Amniotic stem cell (primary cell): ENCODE measurements at places on chromosomes 1 and 21.

DNA sequence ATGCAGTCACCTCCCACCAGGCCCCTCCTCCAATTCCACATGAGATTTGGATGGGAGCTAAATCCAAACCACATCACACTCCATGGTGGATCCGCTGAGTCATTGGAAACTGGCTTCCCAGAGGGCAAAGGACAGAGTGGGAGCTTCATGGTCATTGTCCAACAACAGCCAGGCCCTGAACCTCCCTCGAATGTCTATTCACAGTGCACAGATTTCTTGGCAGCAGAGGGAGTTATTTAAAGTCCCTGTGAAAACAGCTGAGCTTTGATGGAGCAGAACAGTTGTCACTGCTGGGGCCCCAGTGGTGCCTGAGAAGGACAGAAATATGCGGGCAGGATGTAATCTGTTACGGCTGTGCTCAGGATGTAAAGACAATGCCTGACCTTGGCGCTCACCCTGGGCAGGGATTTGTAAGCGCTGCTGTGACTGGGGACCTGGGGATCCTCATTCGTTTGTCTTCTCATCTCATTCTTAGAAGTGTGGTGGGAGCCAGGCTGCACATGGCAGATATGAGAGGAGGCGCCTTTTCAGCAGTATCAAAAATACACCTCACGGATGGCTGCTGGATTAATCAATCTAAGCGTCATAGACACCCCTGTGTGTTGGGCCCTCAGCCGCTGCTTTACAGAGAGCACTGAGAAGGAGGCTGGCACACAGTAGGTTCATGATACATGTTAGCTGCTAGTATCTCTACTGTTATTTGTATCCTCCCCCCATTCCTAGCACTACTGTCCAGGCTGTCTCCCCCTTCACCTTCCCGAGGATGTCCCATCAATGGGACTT, 439.4 kb downstream of the PTPRU start:
- DNase-seq: no peak

- no peak for DNase-seq
These were observed 54.7 kb upstream of the CNN3 start for GRCh38 chr1:94981575-94981973.

DNA sequence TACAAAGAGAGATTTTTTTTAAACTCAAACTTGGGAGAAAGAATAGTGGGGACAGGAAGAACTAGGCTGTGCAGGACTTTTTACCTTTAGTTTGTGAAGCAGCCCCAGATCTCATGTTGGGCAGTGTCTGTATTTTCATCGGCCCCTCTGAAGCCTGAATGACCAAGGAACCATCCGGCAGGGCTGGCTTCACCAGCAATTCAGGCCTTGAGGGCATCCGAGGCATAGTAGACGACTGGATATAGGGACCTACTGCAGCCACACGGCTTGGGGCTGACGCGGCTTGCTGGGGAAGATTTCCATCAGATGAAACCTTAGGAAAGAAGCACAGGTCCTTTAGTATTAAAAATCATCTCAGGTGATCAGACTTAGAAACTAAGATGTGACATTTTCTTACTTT, 43.7 kb downstream of the TP53BP2 start:
- no peak for DNase-seq

DNA sequence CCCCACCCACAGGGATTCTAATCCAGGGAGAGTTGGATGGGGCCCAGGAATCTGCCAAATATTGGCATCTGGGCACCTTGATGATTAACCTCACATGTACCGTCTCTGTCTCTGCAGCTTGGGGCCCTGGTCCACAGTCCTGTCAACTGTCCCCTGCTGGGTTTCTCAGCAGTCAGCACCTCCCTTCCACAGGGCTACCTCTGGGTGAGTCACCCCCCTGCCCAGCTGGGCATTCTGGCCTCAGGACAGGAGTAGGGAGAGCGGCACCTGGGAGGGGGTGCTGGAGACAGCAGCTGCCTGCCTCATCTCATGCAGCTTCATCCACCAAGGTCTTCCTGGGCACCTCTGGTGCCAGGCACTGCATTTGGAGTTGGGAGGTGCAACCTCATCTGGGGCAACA, 100.6 kb upstream of the ACTL8 start:
- no peak for DNase-seq

- no peak for DNase-seq
These were observed 11.6 kb downstream of the ANGPTL3 start for GRCh38 chr1:62608905-62609304.

DNA sequence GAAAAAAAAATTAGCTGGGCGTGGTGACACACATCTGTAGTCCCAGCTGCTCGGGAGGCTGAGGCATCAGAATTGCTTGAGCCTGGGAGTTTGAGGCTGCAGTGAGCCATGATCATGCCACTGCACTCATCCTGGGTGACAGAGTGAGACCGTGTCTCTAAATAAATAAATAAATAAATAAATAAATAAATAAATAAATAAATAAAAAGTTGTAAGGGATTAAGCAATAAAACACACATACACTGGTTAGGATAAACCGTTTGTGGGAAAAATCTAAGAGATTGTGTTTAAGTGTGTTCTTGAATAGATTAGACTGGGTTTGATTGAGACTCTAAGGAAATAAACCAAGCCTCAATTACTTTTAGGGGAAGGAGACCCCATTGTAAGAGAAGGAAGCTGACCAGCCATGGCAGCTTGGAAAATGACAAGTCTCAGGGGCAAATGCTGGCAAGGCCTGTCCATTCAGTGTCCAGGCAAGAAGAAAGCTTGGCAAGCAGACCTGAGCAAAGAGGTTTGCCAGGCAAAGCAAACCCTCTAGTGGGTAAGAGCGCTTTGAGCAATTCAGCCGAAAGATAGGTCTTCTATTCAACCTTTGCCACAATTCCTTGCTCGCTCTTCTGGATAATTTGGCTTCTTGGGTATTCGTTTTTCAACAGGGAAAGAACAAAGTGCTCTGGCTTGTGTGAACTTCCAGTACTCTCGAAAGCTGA, 106.9 kb upstream of the SERBP1 start:
- DNase-seq: no peak

GRCh38 chr1:29786195-29786594, 549.9 kb downstream of the PTPRU start:
- DNase-seq: no peak

DNA sequence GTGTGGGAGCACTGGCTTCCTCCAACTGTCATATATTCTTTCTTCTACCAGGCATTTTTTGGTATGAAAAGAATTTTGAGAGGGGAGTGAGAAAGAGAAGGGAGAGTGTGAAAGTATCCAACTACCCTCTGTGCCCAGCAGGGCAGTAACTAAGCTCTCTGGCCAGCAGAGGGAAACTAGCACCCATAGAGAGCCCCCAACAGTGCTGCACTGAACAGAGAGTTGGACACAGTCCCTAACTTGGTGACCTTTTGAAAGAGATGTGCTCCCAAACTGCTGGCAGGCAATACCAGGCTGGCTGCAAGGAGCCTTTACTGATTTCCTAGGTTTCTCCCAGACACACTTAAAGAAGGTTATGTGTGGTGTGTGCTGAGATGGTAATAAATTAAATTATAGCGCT, 118.8 kb upstream of the PBX1 start:
- no peak for DNase-seq

DNA sequence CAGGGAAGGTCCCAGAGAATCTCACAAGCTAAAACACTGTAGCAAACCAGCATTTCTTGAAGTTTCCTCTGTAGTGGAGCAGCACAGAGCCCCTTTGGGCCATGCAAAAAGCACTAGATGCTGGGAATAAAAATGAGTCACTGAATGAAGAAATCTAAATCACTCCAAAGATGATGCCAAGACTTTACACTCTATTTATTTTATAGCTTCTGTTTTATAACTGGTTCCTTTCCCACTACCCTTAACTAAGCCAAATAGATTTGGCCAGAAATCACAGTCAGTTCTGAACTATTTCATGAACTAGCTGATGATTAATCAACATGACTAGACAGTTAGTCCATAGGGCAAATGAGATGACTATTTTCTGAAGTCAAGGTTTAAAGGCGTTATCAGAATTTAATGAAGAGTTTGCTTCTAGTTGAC, 89.5 kb downstream of the SCMH1 start:
- DNase-seq: peak; percentile 27

DNA sequence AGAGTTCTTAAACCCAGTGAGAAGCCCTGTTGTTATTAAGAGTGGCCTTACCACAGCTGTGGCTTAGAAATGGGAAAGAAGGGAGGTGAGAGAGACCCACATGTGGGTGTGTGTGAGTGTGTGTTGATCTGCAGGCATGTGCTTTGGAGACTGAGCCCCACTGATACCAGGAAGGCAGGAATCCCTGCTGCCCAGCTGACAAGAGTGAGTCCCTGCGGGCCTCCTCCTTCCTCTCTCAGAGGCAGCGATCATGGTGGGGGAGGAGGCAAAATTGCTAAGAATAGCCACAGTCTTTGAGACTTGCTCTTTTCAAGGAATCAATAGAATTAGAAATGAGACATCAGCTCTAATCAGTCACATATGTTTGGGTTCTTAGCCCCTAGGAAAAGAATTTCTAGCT, 87.0 kb upstream of the WARS2 start:
- no peak for DNase-seq

DNA sequence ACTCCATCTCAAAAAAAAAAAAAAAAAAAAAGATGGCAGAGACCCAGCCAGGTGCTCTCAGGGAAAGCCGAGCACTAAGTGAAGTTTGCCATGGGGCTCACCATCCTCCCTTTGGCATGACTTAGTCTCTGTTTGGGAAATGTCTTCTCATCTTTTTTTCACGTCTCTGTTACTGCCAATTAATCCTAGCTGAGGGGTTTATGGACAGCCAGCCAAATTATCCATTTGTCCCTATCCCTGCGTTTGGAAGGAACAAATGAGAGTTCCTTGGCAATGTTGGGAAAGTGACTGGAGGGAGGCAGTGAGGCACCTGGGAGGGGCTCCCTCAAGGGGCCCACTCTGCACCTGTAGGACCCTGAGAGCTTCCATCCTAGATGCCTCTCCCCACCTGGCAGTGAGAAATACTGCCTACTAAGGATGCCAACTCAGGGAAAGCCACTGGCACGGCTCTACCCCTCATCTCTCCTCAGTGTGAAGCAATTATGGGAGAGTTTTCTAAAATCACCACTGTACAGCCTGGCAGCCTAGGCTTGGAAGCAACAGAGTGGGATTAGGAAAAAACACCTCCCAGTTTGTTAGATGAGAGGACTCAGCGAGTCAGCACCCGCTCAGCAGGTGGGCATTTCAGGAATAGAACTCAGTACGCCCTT, 19.8 kb upstream of the SLC2A7 start:
- no peak for DNase-seq

DNA sequence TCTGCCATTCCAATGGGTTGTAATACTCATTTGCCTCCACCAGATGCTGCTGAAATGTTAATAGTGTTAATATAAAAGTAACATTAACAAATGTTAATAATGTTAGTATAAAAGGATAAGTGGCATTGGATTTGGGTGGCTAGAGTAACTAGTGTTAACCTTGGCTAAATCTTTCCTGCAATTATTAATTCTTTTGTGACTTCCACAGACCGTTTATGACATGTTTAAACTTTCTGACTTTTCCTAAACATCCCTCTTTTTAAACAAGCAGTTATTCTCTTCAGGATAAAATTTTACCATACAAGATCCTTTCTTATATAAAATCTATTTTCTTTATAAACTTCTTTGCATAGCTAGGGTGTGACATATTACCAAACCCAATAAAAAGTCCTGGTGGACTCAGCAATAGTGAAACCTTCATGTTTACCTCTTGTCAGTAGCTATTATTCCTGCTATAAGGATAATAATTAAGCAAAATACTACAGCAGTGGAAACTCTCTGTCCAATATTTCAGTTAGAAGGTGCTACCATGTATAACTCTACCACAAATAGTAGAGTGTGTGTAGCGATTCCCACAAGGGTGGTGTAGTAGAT, 41.5 kb downstream of the CCDC30 start:
- DNase-seq: no peak

GRCh38 chr1:198681252-198681651, 42.4 kb downstream of the PTPRC start:
- DNase-seq: no peak

DNA sequence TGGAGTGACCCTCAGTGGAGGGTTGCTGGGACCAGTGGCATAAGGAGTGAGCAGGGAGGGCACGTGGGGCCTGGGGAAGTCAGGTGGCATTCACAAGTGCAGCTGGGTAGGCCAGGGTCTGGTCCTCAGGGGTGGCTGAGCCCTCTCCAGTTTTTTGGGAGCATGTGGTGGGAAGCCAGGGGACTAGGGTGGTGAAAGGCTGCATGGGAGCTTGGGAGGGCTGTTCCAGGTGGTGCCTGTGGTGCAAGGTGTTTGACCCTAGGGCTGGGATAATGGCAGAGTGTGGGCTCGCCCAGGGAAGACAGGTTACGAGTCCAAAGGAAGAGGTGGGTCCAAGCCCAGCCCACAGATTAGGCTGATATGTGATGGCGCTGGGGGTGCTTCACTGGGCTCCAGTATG, 30.5 kb downstream of the MAN1C1 start:
- no peak for DNase-seq

GRCh38 chr21:34043333-34043732, 30.0 kb upstream of the MRPS6 start:
- no peak for DNase-seq

DNA sequence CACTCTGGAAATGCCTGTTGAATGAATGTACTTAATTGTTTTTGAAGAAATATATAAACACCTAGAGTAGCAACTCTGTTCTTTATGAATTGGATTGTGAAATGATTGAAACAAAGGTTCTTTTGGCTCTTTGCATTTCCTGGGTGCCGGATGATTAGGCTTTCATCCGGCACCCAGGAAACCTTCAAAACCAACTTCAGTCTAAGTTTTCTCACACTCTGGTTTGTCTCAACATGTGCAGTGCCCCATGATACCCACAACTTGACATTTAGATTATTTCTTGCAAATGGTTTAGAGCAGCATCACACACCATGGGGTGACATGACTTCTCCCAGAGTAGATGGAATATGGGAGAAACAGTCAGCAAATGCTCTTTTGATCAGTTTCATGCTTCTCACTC, 354.9 kb downstream of the BARHL2 start:
- DNase-seq: no peak

GRCh38 chr1:66288048-66288447, 245.9 kb upstream of the SGIP1 start:
- no peak for DNase-seq

- DNase-seq: no peak
These were observed 41.6 kb upstream of the USP1 start for GRCh38 chr1:62395291-62395690.

- DNase-seq: no peak
These were observed 218.5 kb downstream of the DISC1 start for GRCh38 chr1:231844986-231845502.

DNA sequence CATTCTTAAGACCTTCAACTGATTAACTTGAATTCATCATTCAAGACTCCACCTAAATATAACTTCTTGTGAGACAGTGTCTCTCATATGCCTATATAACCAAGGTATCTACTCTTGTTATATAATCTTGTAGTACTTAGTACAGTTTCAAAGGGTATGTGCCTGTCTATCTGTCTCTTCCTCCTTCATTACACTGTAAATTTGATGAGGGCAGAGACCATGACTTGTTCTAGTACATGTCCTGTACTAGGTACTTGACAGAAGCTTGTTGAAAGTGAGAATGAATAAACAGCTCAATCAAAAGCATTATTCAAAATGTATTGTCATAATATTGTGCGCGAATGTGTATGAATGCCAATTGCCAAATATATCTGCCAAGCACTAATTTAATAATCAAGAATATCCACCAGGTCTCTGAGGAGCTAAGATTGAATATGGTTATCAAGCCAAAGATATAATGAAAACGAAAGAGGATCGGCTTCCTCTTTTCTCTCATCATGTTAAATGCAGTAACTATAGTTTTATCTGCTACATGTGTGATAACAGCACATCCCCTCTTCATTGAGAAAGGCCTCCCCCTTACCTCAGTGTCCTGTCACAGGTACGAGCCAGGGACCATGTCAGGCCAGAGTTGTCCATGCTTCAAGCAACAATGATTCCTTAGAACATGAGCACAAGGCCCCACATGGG, 117.3 kb downstream of the UCHL5 start:
- DNase-seq: no peak
